Myocyte (in vitro differentiated cells): ENCODE measurements at places on chromosomes 16 and 17. TPM values are rescaled to one million over a fixed set of nuclear protein-coding genes. Genes with fewer than 3 reads are reported as not detected.

ACSM2A gene
- not detected in 2 replicates for total RNA-seq

MYL4 gene
- 1,048 and 1,135 TPM in 2 replicates for total RNA-seq

HSPB9 gene
- total RNA-seq = not detected in 2 replicates

- peak; percentile 62 for DNase-seq
Observed at GRCh38 chr16:54931120-54932014, 702 bp downstream of the IRX5 start.

DNA sequence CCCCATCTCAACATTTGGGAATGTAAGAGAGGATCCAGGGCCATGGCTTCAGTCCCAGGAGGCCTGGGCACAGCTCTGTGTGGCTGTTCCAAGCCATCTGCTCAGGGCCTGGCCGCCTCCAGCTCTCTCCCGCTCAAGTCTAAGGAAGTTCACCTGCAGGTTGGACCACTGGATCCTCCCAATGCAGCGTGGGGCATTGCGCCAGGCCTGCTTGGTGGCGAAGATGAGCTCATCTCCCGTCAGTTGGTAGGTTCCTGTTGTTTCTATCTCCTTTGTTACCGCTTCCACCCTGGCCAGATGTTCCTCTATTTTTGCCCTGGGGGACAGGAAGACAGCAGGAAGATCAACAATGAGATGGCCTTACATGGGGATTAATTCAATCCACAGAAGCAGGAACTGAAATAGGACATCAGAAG, 17.5 kb downstream of the NOS2 start:
- no peak for DNase-seq

- DNase-seq = no peak
Observed at GRCh38 chr16:67560827-67561342, 1.4 kb upstream of the CTCF start.
